ENCODE measurements at places on chromosomes 7 and 10.
A peak's percentile ranks its signal among the peaks of the same experiment; 100 is the strongest.

- DNase-seq = no peak
These were observed 24.3 kb downstream of the PDGFA start for GRCh38 chr7:495326-495725.

DNA sequence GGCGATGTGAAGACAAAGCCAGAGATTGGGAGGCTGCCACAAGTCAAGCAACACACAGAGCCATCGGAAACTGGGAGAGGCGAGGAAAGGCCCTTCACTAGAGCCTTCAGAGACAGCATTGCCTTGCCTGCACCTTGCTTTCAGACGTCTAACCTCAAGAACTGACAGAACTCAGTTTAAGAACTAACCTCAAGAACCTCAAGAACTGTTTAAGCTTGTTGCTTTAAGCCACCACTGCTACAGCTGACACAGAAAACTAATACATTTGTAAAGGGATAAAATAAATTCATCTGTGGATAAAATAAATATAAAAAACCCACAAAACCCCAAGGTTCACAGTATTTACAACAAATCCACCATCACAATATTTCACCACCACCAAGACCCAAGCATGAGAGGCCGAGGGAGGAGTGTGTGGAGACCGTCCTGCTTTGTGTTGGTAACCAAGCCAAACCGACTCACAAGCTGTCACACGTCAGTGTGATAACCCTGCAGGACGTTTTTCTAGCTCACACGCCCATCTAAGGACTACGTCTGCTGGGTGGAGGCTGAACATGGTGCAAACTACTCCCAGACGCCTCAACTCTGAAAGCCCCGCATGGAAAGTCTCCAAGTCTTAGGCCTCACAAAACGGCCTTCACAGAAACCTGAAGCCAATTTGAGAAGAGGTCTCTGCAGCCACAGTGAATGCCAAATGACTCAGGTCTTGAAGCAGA is 116.8 kb downstream of the ABLIM1 start:
- peak; percentile 53 for DNase-seq

DNA sequence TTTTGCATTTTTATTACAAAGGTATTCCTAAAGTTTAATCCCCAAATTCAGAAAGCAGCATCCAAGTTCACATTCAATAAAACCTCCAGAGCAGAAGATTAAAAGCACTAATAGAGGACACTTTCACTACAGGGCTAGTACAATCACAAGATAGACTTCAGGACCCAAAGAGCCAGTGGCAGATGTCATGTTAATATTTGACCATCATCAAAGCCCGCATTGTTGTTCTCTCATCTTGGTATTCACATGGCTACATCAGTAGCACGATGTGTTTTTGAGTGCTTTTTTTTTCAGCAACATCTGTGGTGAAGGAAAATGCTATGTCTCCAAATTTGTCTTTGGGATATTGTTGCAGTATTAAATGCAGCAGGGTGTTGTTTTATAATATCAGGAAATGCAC is 134.3 kb downstream of the ARL4A start:
- no peak for DNase-seq

- DNase-seq = no peak
These were observed 220.5 kb downstream of the MLLT10 start for GRCh38 chr10:21754410-21755011.

DNA sequence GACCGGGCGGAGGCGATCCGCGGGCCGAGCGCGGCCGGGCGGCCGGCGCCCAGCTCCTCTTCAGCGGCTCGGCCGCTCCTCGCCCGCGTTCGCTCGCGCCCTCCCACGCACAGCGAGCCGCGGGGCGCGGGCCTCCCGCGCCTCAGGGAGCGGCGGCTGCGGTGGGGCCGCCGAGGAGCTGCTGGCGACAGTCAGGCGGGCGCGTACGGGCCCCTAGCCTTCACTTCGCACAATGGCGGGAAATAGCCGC is at the start of gene MCMBP:
TSS of gene MCMBP (minus strand) at position 234 of the 250 bp plus-strand sequence. CDS start 259 bp downstream, outside the sequence.
- no peak for DNase-seq

- DNase-seq = no peak
These were observed 19.6 kb downstream of the TMEM176A start for GRCh38 chr7:150820148-150820547.

DNA sequence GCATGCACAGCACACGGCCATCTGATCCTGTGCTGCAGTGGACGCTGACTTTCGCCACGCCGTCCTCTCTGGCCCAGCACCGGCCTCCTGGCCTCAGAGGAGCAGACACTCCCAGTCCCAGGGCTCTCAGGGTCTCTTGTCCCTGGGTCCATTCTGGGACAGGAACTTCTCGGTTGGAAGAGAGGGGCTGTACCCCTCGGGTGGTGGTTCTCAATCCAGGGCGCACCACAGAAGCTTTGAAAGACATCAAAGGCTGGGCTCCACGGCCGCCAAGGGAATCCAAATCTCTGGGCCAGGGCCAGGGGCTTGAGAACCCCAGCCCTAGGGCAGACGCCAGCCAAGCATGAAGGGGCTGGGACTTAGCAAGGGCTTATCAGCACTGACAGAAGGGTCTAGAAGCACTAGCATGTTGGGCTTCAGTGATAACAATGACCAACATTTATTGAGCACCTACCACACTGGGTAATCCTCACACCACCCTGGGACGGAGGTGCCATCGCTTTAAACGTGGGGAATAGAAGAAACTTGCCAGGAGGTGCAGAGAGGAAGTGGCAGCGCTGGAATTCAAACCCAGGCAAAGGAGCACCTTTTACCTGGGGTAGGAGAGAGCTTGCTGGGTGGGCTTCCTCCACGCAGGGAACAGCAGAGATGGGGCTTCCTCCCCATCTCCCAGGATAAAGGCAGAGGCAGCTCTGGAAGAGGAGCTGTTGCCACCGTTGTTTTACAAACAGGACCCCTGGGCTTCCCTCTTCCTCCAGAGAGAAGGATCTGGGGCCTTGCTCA is 1.8 kb upstream of the PYROXD2 start:
- no peak for DNase-seq

GRCh38 chr10:13883636-13884444 is 297.1 kb downstream of the PRPF18 start:
- DNase-seq = no peak

GRCh38 chr10:72146071-72146470 is 57.7 kb upstream of the SPOCK2 start:
- DNase-seq = no peak

- DNase-seq = no peak
These were observed 73.6 kb upstream of the DNAJB6 start for GRCh38 chr7:157263156-157263555.

- no peak for DNase-seq
These were observed 590.9 kb upstream of the MGMT start for GRCh38 chr10:128875956-128876736.

DNA sequence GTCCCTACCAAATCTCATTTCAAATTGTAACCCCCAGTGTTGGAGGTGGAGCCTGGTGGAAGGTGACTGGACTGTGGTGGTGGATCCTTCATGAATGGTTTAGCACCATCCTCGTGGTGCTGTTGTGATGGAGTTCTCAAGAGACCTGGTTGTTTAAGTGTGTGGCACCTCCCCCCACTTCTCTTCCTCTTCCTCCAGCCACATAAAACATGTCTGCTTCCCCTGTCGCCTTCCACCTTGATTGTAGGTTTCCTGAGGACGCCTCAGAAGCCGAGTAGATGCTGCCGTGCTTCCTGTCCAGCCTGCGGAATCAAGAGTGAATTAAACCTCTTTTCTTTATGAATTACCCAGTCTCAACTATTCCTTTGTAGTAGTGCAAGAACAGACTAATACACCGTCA is 21.0 kb downstream of the GRB10 start:
- DNase-seq = no peak

DNA sequence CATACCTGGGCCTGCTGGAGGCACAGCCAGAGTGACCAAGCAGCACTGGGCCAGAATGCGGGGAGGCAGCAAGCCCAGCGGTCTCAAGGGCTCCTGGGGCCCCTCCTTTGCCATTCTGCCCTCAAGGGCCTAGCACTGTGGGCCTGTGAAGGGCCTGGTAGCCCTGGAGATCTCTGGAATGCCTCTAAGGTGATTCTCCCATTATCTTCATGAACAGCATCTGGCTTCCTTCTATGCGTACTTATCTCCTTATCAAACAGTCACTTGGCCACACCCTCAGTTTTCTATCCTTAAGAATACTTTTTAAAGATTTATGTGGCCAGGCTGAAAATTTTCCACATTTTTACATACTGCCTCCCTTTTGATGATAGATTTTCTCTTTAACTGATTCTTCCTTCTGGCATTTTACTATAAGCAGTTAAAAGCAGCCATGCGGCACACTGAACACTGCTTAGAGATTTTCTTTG is 67.5 kb upstream of the CCNY start:
- no peak for DNase-seq

- no peak for DNase-seq
These were observed 169.0 kb upstream of the GPR26 start for GRCh38 chr10:123496996-123497660.

DNA sequence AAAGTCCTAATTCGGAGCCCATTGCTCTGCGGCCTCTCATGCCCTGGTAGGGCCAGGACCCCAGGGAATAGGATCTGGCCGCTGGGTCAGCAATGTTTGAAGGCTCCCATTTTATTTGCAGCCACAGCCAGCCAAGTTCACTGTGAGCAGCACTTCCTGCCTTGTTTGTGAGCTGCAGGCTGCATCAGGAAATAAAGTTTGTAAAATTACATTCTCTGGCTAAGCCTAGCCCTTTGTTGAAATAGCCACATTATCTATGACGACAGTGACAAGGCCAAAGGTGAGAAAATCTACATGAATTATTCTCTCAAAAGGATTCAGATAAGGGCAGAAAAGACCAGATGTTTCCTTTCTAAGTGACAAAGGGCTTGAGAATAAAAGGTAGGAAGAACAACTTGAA is 23.7 kb upstream of the ITGB1 start:
- no peak for DNase-seq

GRCh38 chr7:12594122-12594897 is 23.8 kb downstream of the SCIN start:
- DNase-seq = no peak

DNA sequence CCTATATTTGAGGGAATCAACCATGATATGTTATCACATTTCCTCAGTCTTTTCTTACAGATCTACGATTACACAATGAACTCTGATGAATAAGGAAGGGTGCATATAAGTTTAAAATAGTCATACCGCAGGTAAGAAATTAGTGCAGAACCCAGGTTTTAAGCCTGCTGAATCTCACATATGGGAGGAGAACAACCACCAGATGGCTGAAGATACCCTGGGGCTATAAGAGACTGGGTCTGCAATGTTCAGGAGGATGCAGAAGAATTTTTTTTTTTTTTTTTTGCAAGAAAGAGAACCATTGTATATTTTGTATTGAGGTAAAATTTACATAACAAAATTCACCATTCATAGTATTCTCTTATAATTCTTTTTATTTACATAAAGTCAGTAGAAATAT is 372.3 kb upstream of the MYO3A start:
- DNase-seq = no peak

DNA sequence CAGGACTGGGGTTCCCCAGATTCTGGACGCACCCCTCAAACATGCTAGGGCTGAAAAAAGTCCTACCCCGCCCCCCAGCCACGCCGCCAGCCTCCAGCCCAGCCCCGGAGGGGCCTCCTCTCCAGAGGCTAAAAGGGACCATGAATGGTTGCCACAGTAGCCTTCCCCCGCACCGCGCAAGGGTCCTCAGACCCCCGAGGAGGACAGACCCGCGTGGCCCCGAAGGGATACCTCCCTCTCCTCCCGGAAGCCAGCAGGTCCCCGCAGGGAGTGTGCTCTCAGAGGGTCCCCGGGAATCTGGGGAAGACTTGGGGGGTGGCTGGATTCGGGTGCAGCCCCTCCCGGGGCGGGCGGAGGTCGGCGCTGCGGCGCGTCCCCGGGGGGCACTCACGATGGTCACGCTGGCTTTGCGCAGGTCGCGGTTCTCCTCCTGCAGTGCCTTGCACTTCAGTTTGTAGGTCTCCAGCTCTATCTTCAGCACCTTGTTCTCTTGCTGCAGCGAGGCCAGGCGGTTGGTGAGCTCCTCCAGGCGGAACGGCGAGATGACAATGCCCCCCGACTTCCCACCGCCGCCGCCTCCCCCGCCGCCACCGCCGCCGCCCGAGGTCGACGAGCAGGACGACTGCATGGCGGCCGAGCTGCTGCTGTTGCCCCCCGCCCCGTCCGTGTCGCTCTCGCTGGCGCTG is 482 bp downstream of the CCDC6 start:
- no peak for DNase-seq

- DNase-seq = no peak
These were observed 17.9 kb downstream of the PRKCQ start for GRCh38 chr10:6562221-6562620.

- DNase-seq = no peak
These were observed 58.1 kb downstream of the PRTFDC1 start for GRCh38 chr10:24894309-24894708.

GRCh38 chr7:34327681-34328080 is 330.3 kb upstream of the NPSR1 start:
- DNase-seq = no peak

DNA sequence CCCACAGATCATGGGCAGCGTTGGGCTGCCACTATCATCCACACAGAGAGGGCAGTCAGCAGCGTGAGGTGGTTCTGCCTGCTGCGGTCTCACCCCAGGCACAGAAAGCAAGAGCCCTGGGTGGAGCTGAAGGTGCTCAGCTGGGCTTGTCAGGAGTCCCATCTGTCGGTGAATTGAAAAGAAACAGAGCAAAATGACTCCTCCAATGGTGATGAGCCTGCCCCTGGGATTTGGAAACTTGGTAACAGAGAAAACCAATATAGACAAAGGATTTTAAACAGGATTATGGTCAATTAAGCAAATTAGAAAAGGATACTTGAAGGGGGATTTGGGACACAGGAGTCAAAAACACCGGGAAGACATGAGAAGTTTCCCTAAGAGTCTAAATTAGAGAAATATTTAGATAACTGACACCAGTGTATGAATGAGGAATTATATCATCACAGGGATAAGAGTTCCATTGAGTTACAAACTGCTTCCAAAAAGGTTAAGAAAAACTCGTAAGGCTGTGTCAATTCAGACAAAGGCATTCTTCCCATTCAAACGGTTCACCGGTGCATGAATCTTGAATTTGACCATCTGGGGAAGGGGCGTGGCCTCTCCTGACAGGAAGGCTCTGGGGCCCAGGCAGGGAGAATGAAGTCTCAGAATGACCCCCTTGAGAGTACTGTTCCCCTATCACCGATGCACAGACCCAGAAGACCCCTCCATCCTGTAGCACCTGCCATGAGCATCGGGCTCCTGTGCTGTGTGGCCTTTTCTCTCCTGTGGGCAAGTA is 70.0 kb upstream of the PRSS58 start:
- no peak for DNase-seq

GRCh38 chr10:110209926-110210673 is 2.7 kb downstream of the MXI1 start:
- no peak for DNase-seq

- no peak for DNase-seq
These were observed 379.1 kb upstream of the GALNT17 start for GRCh38 chr7:70752794-70753241.

Data from stimulated activated CD8-positive, alpha-beta memory T cell treated with anti-CD3 and anti-CD28 coated beads, Interleukin-7, amount 100 ng/mL, for 1 hour (primary cell).